Cortex of kidney (tissue), 1 donor: ENCODE measurements at places on chromosomes 6 and 20.

DNA sequence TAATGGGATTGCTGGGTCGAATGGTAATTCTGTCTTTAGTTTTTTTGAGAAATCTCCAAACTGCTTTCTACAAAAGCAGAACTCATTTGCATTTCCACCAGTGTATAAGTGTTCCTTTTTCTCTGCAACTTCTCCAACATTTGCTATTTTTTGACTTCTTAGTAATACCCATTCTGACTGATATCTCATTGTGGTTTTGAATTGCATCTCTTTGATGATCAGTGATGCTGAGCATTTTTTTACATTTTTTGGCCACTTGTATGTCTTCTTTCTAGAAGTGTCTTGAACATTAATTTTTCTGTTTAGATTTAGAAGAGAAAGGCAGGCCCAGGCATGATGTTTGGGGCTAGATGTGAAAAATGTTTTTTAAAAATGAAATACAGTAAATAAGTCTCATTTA is 553.1 kb upstream of the MAN1A1 start:
- no peak for DNase-seq

- DNase-seq, result no peak
Observed at GRCh38 chr6:134152767-134153485, 100.5 kb upstream of the SLC2A12 start.

- no peak for DNase-seq
Observed at GRCh38 chr6:90295854-90296340, 746 bp downstream of the BACH2 start.

GRCh38 chr6:78580923-78581322 is 286.4 kb upstream of the IRAK1BP1 start:
- DNase-seq, result no peak

DNA sequence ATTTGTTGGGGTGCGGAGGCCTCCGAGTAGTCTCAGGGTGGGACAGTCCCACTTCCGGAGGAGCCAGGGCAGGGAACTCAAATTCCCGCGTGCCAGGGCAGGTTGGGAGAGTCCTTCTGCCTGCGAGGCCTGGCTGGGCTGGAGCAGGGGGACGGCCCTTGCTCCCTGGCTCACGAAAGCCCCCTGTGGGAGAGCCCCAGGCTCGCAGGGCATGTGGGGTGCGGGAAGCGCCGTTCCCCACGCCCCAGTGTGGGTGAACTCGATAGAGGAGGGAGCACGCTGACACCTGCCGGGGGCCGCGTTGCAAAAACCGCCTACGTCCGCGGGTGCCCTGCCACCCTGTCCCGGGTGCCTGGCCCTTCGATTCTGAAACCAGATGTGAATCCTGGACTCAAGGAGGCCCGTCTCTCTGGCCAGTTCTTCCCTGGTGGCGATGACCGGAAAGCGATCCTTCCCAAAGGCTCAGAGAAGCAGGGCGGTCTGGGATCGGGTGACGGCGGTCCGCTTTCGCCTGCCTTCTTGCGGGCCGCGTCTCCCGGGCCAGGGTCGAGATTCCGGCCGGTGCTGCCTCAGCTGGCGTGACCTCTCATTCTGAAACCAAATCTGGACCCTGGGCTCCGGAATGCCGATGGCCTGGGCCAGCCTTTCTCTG is 1846.5 kb upstream of the DEFB115 start:
- no peak for DNase-seq

- DNase-seq, result no peak
Observed at GRCh38 chr6:167090171-167090570, 32.7 kb upstream of the CCR6 start.

- DNase-seq, result no peak
Observed at GRCh38 chr6:119129968-119130484, 51.6 kb upstream of the FAM184A start.

DNA sequence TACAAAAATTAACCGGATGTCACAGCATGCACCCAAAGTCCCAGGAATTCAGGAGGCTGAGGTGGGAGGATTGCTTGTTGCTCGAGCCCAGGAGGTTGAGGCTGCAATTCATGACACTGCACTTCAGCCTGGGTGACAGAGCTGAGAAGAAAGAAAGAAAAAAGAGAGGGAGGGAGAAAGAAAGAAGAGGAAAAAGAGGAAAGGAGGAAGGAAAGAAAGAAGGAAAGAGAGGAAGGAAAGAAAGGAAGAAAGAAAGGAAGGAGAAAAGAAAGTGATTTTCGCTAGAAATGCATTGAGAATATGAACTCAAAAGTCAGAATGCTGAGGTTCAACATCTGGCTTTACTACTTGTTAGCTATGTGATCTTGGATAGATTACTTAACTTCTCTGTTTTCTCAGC is 6.6 kb downstream of the SENP6 start:
- no peak for DNase-seq

DNA sequence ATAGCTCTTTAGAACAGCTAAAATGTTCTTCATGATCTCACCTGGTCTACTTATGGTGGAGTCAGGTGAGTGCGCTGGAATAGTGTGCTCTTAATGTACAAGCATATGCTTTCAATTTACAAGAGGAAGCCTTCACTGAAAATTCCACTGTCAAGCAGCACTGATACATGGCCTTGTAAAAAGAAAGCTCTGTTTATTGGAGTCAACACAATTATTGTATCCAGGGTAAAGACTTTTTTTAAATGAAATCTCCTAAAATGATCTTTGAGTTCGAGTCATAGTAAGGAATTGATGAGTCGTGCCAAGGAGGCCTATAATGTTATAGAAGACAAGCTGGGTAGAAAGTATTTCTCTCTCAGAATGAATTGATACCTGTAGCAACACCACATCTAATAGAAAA is 41.6 kb upstream of the CARMIL1 start:
- DNase-seq, result no peak

GRCh38 chr20:47066484-47067270 is 172.0 kb downstream of the EYA2 start:
- no peak for DNase-seq

- DNase-seq, result no peak
Observed at GRCh38 chr6:13461307-13461706, 26.1 kb downstream of the GFOD1 start.

DNA sequence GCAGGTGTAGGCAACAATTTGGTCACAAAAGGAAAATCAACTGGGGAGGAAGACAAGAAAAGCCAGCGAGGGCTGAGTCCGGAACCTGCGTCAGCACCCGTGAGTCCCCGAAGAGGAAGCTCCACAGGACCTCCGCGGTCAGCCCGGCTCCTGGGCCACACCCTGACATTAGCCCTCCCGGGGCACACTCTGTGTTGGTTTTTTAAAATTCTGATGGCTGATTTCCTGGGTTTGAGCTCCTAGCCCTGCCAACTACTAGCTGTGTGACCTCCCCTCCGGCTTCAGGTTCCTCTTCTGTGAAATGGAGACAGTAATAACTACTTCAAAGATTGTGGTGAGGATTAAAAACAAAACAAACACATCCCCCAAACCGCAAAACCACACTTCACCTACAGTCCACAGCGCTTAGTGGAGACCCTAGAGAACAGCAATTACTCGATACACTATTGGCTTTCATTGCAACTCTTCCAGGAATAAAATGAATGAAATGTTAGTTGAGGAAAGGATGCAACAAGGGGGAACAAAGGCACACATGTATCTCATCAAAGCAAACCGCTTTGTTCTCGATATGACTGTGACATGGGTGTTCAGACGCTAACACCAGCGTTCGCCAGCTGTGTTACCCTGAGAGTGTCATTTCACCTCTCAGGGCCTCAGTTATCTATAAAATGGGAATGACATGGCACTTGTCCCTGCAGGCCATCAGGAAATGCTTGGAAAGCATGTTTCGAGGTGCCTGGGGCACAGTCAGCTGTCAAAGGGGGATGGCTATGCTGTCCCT is 985 bp downstream of the ZBP1 start:
- no peak for DNase-seq

GRCh38 chr6:75333676-75334200 is 49.1 kb upstream of the TMEM30A start:
- DNase-seq, result no peak

- no peak for DNase-seq
Observed at GRCh38 chr6:40419946-40420728, 167.0 kb downstream of the LRFN2 start.

GRCh38 chr20:43542674-43543073 is 16.2 kb upstream of the SGK2 start:
- DNase-seq, result no peak

DNA sequence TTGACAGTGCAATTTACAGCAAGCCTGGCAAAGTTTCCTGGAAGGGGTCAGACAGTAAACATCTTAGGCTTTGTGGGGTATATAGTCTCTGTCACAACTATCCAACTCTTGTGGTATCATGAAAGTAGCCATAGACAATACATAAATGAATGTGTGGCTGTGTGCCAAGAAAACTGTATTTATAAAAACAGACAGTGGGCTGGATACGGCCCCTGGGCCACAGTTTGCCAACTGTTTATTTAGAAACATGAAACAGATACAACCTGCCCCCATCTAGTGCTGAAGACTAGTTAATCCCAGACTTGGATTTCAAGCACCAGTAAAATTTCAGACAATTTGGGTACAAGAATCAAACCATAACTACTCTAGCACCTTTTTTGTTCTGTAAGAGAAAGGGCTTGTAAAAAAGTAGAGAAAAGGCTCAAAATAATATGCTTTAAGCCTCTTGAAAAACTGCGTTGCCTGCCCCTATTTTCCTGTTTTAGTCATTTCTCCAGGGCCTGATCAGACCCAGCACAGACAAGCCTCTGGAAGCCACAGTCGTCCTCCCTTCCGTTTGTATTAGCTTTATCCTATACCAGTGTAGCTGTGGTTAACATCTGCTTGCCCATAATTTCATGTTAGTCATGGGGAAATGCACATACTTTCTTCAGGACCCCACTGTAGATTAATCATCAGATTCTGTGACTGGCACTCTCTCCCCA is 30.8 kb downstream of the JAG1 start:
- DNase-seq, result no peak

DNA sequence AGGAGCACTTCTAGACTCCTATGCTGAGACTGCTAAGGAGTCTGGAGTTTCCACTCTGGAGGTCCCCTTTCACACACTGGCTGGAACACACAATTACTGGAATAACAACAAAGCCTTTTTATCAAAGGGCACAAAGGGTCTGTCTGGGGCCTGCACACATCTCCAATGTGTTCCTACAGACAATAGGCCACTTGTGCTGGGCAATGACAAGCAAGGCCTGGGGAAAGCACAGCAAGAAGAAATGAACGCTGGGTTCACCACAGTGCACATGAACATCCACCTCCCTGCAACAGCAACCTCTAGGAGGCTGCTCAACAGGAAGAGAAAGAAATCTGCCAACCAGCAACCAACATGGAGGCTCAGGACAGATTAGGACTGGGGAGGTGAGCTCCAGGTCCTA is 43.9 kb downstream of the TRPC4AP start:
- DNase-seq, result no peak

DNA sequence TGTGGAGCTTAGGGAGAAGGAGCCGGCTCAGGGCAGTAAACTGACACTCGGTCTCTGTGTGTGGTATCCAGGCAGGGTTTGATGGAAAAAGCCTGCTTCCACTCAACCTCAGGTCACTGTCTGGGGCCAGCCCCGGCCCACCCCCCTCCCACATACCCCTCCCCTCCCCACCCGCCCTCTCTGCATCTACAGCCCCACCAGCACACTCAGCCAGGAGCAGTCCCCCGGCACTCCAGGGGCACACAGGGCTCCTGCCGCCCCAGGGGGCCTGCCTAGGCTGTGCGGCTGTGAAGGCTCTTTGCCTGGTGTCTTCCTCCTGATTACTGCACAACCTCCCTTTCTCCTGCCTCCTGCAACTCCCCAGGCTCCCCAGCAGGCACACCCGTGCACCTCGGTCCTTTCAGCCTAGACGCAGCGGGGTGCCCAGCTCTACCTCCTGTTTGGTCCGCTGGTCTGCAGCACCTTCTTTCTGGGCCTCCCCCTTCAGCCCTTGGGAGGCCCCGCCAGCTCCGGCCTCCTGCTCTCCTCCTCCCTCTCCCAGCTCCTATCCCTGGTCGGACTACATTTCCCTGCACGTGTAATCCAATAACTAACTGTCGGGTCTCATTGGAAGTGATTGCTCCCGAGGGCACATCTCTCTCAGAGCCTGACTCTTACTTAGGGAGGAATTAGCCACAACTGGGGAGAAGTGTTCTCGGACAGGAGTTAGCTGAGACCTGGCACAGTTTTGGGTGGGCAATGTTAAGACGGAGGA is 1.3 kb upstream of the FOXF2 start:
- no peak for DNase-seq

DNA sequence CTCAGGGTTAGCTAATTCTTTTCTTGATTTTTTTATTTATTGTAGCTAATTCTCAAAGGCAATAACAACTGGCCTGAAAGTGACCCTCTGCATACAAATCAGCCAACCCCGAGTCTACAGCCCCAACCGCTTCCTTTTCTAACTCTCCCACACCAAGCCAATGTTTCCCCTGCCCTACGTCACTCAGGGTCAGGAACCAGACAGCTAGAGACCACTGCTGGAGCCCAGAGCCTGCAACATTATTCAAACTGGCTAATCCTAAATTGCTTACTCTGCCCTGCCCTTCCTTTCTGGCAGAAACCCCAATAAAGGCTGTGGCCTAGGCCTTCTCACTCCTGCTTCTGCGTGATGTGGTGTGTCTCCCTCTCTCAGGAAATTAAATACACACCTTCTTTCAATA is 320.7 kb downstream of the CBLN4 start:
- DNase-seq, result no peak

DNA sequence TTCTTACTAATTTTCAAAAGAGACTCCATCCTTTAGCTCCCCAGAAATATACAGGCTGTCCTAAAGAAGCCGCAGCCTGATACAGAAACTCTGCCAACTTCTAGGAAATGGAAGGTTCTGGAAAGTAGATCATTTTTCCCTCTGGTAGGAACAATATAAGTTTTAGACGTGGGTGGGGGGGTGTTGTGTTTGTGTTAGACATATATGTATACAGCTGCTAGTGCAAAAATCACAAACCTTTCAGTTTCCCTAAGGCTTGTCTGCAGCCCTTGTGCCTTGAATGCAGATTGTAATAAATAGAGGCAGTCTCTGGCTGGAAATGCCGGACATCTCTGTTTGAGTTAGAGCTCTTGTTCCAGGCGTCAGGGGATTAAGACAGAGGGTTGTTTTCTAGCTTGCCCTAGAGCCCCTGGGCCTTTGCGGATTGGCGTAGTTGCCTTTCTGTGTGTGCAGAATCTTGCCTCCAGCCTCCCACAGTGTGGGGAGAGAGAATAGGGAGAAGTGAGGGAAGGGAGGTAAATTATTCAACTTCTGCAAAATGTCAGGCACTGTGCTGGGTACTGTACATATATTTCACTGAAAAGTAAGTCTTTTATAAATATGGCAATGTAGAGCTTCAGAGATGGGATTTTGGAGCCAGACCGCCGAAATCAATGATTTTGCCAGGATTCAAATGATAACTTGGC is 269.7 kb downstream of the PRL start:
- DNase-seq, result no peak
